Osteocyte (in vitro differentiated cells): ENCODE measurements at places on chromosomes 11 and 22. TPM values are rescaled to one million over a fixed set of nuclear protein-coding genes. Genes with fewer than 3 reads are reported as not detected.
A peak's percentile ranks its signal among the peaks of the same experiment; 100 is the strongest.

GRCh38 chr22:17780741-17781318 lies 6.6 kb upstream of the BID start:
- DNase-seq: no peak

DNA sequence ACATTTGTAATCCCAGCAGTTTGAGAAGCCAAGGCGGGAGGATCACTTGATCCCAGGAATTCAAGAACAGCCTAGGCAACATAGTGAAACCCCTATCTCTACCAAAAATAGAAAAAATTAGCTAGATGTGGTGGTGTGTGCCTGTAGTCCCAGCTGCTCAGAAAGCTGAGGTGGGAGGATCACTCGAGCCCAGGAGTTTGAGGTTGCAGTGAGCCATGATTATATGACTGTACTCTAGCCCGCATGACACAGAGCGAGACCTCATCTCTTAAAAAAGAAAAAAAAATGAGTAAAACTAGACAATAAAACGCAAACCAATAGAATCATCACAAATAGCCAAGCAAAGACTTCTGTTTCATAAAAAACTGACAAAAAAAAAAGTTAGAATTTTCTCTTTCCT lies 21.8 kb downstream of the NUCB2 start:
- no peak for DNase-seq

OR51B5 gene
- not detected in 2 replicates for total RNA-seq

GRCh38 chr11:36509201-36509639 lies 852 bp downstream of the TRAF6 start:
- no peak for DNase-seq

GRCh38 chr11:110866081-110866480 lies 153.8 kb upstream of the ARHGAP20 start:
- no peak for DNase-seq

DNA sequence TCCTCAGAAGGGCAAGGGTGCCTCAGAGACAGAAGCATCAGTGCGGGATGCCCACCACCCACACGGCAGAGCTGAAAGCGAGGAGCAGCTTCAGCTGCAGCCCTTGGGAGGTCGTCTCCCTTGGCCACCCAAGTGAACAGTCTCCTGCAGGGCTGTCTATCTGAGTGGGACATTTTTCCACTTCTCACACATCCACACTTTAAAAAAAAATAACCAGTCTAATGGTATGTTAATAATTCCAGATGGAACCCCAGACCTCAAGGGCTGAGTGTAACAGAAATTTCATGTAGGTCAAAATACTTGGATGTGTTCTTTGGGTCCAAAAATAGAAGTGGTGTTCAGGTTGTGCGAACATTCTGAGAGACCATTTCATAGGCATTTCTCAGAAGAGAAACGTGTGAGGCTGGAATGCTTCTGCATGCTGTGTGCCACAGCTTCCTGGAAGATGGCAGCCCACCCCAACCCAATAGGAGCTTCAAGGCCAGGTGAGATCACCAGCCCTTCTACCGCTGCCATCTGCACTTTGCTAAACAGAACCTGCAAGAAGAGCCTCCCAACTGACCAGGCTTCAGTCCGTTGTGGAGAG lies 623.2 kb downstream of the OPCML start:
- DNase-seq: no peak

DNA sequence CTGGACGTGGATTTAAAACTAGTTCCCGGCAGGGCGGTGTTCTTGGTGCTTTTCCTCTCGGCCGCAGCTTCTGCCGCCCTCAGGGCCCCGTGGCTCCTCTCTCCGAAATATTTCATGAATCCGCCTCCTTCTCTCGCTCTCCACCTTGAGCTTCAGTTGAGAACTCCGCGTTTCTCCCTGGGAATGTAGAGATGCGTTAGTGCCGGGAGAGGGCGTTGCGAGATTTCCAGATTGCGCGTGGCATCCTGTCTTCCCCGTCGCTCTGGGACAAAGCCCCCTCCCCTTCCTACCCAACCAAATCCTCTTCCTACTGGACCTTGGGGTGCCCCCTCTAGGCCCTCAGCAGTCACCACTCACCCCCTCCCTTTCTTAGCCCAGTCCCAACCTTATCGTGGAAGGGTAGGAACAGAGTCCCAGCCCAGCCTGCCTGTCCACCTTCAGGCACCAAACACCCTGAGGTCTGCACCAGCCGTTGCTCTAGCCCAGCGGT lies 15.5 kb upstream of the RAC2 start:
- DNase-seq: no peak

TMEM138 gene
- 49.4 and 51.3 TPM in 2 replicates for total RNA-seq

- DNase-seq: no peak
These were observed 39.6 kb downstream of the LIF start for GRCh38 chr22:30206944-30207343.

GLB1L3 gene
- not detected in 2 replicates for total RNA-seq

- DNase-seq: no peak
These were observed 14.9 kb upstream of the TSKU start for GRCh38 chr11:76768088-76768908.

TRIM44 gene
- total RNA-seq: 73.5 and 79.9 TPM in 2 replicates

DNA sequence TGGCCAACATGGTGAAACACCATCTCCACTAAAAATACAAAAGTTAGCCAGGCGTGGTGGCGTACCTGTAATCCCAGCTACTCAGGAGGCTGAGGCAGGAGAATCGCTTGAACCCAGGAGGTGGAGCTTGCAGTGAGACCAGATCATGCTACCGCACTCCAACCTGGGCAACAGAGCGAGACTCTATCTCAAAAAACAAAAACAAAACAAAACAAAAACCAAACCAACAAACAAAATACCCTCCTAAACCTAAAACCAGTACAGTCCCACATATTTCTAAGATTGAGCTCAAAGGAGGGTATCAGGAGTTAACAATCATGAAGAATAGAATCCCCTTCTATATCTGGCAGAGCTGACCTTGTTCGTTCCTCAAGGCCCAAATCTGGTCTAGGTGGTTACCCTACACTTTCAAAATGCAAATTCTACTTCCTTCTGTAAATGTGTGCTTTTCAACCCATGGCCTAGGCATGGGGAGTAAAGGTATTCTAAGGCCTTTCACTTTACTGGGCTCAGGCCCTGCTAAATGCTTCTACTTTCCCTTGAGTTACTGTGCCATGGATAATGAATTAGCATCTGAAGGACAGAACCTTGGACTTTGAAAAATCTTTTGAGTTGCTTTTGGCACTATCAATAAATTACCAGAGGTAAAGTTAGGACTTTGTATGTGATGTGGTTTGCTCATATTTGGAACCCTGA lies 10.4 kb upstream of the PPP2R1B start:
- DNase-seq: no peak

GRCh38 chr11:101180481-101180880 lies 50.9 kb upstream of the PGR start:
- DNase-seq: no peak

SLC22A9 gene
- total RNA-seq: not detected in 2 replicates

DNA sequence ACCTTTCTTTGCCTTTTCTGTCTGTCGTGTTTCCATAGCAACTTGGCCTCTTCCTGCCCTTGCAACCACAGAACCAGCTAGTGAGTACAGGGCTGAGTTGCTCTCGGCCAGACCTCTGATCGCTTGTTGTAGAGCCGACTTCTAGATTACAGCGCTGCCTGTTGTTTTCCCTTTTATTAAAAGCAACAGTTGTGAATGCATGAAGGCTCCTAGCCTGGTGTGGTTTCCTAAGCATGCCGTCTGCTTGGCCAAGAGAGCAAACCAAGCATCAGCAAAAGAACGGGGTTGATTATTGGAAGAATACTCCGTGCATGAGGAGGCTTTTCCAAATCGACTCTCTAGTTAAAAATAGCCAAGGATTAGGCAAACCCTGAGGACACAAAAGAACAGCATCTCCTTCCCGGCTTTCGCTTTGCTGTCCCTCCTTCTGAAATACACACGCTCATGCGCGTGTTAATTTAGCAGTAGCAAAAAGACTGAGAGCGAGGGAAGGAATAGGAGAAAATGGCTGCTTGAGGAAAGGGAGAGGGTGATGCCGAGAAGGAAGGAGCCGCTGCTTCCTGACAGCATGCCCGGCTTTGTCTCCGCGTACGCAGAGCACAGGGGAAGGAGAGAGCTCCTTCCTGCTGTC lies 71.5 kb upstream of the TTC12 start:
- DNase-seq: no peak

- DNase-seq: peak; percentile 66
These were observed 566 bp downstream of the ATP6V1E1 start for GRCh38 chr22:17627961-17628405.

DNA sequence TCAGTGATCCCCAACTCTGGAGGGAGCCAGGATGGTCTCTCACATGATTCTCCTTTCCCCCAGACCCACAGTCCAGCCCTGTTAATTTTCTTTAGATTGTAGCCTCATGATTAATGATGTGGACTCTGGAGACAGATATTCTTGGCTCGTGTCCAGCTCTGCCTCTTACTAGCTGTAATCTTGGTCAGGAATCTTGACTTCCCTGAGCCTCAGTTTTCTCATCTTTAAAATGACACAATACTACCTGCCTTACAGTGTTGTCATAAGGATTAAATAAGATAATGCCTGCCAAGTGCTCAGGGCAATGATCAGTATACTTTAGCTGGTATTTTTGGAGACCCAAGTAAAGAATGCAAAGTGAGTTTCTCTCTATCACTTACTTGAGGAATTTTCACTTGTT lies 60.0 kb downstream of the SPECC1L start:
- DNase-seq: no peak

GRCh38 chr11:19209617-19210370 lies 8.0 kb upstream of the CSRP3 start:
- DNase-seq: no peak

GRCh38 chr11:73170140-73170539 lies 28.0 kb upstream of the FCHSD2 start:
- no peak for DNase-seq

DNA sequence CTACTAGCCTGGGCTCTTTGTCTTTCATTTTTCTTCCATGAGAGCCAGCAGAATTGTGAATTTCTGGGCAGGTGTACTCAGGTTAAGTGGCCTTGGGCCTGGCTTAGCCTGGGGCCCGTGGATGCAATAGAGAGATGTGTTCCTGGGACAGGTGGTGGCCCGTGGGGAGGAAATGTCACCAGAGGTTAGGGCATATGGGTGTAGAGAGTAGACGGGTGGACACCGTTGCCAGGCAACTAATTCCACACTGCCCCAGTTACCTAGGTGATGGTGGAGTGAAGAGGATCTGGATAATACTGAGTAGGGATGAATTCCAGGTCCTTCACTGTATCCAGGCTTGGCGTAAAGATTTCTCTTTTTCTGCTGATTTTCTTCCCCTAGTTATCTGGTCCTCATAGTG lies 175.0 kb downstream of the INSC start:
- no peak for DNase-seq
